ENCODE measurements at places on chromosomes 5 and 9.

- no peak for DNase-seq
Observed at GRCh38 chr9:85716031-85716877, 25.5 kb downstream of the AGTPBP1 start.

- DNase-seq = no peak
Observed at GRCh38 chr5:40376566-40376965, 303.1 kb upstream of the PTGER4 start.

GRCh38 chr5:95858023-95858461 lies 35.5 kb upstream of the GLRX start:
- DNase-seq = no peak

GRCh38 chr9:94915476-94916450 lies 189.3 kb downstream of the AOPEP start:
- DNase-seq = no peak

DNA sequence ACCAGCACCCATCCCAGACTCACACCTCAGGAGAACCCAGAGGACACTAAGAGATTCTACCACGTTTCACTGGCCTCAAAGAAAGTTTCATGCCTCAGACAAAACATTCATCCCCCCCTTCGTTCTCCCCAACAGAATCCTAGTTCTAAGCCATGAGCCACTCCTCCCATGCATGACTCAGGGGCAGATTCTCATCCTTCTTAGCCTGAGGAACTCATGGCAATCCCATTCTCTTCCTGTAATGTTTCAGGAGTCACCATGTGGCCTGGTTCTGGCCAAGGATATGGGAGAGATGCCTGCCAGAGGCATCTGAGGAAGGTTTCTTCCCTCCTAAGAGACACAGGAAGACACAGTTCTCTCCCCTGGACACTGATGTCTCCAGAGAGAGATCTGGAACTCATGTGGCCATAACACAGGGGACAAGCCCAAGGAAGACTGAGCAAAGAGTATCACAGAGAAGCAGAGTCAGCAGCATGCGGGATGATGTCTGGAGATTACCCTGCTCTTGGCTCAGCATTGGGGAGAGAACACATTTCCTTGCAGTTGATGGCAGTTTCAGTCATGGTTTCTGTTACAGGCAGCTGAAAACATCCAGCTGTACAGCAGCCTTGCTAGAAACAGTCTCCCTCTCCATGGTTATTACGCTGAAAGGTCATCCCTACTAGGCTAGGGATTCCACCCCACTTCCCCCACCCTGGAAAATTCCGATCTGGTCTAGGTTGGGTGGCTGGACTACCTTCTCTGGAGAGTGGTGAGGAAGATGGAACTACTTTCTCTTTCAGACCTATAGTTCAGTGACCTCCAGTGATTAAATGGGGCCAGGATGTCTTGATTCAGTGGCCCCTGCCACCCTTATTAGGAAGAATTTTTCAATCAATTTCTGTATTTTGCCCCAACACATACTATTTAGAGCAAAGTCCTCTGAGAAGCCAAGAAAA lies 115.4 kb downstream of the ZNF608 start:
- DNase-seq = no peak

- DNase-seq = no peak
Observed at GRCh38 chr5:14250748-14251701, 107.9 kb downstream of the TRIO start.

GRCh38 chr5:177429248-177430040 lies 3.0 kb downstream of the GRK6 start:
- peak; percentile 47 for DNase-seq

DNA sequence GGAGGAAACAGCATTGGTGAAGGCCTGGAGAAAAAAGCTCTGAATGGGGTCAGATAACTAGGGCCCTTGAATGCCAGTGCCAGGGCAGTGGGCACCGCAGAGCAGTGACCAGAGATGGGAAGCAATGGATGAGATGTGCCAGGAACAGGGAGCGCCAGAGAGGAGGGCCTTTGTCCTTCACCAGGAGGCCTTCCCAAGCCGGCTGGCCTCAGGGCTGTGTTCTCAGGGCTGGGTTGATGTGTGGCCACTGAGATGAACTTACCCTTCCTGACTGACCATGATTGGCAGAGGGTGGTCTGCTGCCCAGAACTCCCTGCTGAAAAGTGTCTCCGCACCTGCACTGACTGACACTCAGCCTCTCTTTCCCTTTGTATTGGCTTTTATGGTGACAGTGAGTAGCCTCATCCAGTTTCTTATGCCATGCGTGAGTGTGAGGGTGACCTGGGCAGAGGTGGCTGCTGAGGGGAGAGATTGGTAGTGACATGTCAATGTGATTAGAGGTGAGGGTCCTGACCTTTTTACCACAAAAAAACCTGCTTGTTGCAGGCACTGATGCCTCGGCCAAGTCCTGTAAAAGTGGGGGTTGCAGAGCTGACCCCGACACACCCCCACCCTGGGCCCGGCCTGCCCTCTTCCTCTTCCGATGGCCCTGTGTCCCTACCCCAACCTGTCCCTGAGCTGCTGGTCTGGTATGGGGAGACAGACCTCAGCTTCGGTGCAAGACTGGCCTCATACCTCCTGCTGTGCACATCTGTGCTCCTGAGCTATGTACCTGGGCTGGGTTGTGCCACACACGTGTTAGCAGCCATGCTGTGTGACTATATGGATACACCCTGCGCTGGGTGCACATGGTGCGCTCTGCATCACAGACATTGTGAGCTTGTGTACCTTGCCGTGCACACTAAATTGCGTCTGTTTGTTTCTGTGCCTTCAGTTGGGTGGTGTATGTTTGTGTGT lies 57.1 kb upstream of the PSD2 start:
- no peak for DNase-seq

DNA sequence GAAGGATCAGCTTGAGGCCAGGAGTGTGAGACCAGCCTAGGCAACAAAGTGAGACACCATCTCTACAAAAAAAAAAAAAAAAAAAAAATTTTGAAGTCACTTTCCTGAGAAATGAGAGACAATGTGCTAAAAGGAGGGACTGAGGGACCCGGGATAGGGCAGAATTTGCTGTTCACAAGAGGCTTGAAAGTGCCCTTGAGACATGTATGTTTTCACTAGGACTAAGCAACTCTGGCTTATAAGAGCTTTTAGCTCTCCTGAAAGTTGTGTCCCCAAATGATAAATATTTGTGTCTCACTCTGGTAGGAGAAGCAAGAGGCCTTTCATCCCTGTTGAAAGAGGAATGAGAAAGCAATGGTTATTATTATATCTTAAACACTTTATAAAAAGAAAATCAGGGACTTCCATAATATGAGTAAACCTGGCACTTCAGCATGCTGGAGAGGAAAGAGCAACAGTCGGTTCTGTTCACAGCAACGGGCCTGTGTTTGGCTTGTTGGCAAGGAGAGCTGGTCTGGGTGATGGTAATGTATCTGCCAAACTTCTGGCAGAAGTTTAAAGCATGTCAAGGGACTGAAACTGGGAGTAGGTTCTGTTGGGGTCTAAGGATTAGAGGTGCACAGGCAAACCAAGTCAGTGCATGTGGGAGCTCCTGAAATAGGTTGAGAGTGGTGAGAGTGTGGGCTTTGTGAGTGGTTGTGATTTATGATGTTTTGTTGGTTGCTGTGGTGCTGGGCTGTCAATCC lies 32.2 kb downstream of the ENTREP1 start:
- no peak for DNase-seq

DNA sequence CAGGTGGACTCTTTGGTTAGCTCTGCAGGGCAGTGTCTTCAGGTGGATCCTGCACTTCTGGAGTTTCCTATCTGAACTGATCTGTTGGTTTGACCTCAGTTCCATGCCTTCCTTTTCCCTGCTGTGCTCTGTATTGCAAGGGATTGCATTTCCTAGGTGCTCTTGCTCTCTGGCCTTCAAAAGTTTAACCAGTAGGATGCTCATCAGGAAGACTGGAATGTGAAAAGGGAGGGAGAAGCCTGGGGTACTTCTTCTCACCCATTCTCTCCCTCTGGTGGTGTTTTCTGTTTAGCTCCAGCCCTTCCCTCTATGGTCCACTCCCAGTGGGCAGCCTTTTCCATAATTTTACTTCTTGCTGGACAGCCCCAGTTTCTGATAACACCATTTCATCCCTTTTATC lies 78.5 kb downstream of the ZNF618 start:
- no peak for DNase-seq

DNA sequence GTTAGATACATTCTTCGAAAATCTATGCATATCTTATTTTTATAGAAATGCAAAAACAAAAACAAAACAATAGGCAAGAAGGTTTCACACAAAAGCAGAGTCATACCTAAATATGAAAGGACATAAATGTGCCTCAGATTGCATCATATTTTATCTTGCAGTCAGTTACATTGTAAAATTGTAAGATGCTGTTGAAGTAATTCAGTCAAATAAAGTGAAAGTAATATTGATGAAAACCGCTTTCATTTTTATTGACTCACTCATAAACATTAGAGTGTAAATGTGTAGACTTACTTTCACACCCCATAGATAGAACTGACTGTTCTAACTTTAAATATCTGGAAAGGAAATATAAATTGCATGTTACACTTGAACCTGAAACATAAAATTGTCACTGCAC lies 931.5 kb upstream of the NUDT12 start:
- DNase-seq = no peak

- no peak for DNase-seq
Observed at GRCh38 chr9:33414889-33415500, 12.6 kb upstream of the AQP7 start.

GRCh38 chr9:85511746-85512145 lies 230.0 kb downstream of the AGTPBP1 start:
- DNase-seq = no peak

Data from esophagus squamous epithelium (tissue), 5 donors.